ENCODE measurements at places on chromosomes 16 and 17.

DNA sequence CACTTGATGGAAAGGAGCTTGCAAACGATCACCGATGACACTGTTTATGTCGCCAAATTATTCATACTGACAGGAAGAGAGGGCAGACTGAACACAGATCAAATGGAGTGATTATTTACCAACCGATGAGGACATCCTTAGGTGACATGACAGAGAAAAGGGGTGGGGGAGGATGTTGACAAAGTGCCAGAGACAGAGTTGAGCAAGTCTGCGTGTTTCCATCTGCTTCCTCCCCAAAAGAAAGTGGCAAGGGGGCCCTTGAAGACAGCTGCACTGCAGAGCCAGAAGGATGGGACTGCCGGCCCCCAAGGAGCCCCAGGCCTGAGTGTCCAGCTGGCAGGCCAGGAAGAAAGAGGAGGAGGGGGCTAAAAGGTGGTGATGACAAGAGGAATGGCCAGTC is 191.0 kb upstream of the RPL38 start:
- DNase-seq: no peak

DNA sequence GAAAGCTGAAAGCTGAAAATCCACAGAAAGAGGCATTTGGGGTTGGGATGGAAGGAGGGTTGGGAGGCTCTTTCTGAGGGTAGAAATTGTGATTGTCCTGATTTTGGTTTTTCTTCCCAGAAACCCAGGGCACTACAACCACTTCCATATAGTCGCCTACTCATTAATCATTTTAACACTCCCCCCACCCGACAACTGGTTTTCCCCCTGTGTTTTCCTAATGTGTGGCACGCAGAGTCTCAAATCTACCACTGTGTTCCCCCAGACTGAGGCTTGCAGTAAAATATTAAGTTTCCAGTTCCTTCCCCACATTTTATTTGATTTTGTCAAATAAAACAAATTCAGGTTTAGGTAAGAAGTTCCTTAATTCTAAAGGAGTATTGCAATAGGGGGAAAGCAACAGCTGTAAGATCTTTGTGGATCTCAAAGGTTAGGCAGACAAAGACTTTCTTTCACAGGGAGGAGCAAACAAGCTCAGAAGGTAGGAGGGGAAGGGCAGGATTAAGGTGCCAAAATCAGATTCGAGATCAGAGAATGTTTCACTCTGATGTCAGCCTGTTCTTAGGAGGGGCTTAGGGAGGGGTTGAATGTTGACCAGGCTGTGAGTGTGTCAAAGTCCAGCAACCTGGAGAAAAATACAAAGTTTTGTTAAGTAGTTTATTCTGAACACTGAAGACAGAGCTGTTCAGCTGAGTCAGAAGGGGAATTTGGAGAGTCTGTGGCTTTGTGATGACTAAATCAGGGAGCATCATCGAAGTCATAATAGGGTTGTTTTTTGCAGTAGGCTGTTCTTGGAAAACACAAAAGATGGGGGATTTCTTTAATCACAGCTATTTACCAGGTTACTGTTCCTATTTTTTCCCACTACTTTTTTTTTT is 3.6 kb downstream of the ZNF267 start:
- DNase-seq: peak; percentile 82

DNA sequence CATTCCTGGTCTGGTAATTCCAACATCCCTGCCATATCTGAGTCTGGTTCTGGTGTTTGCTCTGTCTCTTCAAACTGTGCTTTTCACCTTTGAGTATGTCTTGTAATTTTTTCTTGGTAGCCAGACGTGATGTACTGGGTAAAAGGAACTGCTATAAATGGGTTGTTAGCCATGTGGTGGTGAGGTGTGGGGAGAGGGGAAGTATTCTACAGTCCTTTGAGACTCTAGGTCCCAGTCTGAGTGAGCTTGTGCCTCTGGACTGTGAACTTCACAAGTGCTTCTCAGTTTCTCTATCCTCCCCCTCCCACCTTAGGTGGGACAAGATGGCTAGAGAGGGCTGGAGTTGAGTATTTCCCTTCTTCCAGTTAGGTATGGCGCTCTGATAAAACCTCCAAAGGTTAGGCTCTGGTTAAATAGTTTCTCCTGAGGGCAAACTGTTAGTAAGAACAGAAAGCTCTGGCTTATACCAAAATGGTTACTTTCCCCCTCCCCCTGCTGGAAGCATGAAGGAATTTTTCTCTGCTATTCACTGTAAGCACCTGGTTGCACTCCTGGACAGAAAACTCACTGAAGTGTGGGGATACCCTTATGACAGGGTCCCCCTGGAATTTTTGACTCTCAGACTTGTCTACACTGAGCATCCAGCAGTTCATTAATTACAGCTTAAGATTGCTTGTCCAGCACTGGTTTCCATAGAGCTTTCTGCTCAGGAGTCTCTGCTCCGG is 87.8 kb downstream of the MARCHF10 start:
- peak; percentile 25 for DNase-seq

DNA sequence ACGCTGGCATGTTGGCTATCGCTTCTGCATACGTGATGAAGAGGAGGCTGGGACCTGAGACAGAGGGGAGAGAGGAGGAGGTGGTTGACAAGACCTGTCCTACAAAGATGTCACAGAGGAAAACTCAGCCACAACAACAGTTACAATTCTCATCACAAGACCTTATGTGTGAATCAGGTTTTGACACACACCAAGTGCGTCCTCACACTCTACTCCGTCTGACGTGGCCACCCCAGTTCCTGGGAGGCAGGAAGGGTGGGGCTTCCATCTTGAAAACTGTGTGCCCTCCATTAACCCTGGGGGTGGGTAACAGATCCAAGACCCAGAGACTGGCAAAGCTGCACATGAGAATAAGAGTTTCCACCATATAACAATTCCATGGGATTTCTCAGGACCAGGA is 24.1 kb downstream of the SLC6A4 start:
- no peak for DNase-seq

DNA sequence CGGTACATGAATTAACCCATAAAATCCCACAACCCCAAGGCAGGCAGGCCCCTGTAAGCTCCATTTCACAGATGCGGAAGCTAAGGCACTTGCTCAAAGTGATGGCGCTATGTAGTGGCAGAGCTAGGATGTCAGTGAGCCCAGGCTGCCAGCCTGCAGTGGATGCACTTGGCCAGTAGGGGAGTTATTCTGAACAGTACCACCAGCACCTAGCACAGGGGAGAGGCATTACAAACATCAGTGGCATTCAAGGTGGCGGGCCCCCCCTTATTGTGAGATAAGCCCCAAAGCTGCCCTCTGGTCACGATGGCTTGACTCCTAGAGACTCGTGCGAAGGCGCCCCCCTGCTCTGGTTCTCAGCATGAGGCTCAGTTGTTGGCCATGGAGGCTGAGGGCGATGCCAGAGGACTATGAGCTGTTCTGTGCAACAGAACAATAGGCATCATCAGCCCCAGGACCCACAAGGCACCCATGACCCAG is 33.8 kb downstream of the GTF3C1 start:
- DNase-seq: peak; percentile 18

GRCh38 chr17:71846561-71847110 is 274.2 kb upstream of the SOX9 start:
- DNase-seq: no peak

DNA sequence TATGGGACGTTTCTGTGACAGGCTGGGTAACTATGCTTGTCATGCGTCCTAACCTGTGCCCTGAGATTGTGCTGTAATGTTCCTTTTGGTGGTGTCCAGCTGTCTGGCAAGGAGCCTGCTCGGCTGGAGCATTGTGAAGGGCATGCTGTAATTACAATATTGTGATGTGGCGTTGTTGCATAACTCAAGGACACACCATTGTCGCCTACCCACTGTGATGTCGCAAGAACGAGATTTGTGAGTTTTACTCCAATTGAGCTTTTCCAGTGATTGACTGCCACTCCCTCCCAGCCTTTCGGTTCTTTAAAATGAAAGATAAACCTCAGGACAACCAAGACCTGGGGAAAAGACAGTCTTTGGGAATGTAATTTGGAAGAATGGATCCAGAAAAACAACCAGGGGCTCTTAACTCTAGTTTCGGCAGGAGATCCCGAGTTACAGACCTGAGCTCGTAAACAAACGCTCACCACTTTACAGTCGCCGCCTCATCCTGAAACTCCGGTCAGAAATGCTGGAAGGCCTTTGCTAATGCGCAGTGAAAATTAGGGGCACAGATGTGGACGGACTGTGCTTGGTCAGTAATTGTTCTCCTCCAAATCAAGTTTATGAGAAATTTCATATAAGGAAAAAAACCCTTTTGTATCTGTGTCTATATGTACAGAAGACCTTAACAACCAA is 1.3 kb downstream of the ZNF750 start:
- peak; percentile 24 for DNase-seq

Data from EL (cell line).